Stromal cell of bone marrow (primary cell): ENCODE measurements at places on chromosomes 3 and 15.

DNA sequence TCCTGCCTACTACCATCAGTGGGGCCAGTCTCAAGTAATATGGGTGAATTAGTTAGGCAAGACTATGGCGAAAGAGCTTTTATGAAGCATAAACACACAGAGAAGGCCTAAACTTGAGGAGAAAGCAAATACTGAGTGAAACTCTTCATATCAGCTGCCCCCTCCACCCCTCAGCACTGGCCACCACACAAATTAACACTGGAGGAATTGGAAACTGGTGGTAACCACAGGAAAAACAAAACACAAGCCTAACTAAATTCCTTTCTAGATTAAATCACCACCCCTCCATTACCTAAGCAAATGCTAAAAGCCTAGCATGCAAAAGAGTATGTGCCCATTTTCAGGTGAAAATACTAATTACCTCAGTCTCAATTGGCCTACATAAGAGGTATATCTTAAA, 774.7 kb upstream of the NECTIN3 start:
- no peak for DNase-seq

DNA sequence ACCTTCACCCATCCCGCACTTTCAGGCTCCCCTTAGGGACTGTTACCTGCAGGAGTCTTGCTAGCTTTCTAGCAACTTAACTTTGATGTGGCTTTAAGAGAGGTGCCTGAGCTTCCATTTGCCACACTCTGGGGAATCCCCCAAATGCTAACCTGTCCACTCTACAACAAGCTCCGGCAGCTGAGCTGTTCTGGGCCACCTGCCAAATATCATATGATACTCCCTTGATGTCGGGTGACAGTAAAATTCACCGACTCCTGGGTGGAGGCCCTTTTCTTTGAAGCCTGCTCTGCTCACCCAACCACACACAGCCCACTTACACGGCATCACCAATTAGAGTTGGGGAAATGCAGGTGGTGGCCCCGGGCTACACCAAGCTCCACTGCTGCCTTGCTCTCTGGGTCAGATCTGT, 38.0 kb upstream of the XCR1 start:
- no peak for DNase-seq

DNA sequence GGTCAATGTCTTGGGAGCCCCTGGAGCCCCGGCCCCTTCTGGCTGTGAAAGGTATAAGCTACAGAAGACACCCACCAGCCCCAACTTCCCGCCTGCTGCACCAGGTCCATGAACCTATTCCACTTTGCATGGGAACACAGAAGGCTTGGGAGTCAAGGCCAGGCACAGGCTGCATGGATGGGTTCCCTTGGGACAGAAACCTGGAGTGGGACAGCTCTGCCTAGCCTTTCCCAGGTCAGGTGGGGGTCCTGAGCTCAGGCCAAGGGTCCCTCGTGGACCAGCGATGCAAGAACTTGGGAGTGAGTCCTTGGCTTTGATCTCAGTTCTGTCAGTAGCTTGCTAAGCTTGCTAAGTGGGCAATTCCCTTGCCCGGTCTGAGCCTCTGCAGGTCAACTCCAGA, 25.0 kb downstream of the TKT start:
- DNase-seq, result no peak

- no peak for DNase-seq
Observed at GRCh38 chr3:14368885-14369284, 33.5 kb upstream of the SLC6A6 start.

DNA sequence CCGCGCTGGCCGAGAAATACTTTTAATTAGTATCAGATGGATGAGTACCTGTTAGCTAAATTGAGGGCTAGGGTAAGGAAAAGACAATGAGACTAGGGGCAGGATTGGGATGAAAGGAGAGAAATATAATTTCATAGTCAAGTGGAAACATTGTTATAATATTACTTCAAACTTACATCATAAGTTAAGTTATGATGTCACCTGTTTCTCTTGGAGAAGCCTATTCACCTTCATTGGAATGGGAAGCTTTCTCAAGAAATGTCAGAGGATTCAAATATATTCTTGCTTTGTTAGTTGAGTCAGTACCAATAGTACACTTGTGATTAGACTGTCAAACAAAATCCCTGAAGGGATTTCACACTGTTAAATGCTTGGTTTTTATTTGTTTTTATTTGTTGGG, 116.2 kb downstream of the NEO1 start:
- DNase-seq, result no peak

- no peak for DNase-seq
Observed at GRCh38 chr3:159380891-159381290, 579.0 kb downstream of the MFSD1 start.
